ENCODE measurements at places on chromosomes 1 and 21.

DNA sequence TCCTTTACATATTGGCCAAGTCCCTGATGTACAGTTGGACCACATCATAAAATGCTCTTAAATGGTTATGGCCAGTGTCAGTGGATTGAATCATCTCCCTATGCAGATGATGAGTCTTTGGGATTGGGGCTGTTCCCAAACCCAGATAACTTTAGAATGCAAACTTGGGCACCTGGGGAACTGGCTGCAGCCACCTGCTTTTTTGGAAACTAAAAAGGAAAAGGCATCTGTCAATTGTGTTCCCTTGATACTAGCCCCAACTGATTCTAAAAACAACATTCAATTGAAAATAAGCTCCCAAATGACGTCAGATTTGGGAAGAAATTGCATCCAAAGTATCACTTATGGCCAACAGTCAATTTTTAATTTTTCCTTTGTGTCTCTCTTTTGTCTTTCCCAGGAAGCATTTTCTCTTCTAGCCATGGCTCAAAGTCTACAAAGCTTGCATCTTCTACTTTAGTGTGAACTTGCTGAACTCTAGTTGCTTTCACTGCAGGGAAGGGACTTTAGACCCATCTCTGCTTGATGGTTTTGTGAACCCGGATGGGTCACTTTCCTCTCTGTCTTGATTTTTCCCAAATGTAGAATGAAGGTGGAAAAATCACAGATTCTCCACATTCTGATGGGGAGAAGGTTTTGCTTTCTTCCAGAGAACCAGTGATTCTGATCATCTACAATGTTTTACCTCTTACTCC lies 402.3 kb upstream of the USP24 start:
- no peak for DNase-seq

DNA sequence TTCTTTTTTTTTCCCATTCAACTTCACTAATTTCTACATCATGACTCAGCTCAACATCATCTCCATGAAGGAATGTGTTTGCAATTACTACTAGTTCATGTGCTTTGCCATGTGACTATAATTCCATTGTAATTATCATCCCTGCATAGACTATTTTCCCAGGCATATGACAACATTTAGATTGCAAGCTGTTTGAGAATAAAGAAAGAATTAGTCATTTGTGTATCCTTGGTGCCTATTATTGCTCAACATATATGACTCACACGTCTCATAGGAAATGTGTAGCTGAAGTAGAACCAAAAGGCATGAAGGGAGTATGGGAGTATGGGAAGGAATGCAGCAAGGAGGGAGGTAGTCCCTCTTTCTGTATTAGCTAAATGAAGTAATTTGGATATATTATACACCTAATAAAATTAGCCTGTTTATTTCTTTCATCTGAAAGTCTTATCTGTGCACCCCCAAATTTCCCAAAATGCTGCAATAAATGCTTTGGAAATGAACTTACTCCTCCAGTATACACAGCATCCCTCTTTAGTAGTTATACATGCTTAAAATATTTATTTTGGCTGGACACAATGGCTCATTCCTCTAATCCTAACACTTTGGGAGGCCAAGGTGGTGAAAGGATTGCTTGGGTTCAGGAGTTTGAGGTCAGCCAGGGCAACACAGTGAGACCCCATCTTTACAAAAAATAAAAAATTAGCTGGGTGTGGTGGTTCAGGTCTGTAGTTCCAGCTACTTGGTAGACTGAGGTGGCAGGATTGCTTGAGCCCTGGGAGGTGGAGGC lies 316.9 kb upstream of the ADGRL4 start:
- no peak for DNase-seq

- DNase-seq: no peak
These were observed 112.5 kb downstream of the ROR1 start for GRCh38 chr1:63886340-63886739.

DNA sequence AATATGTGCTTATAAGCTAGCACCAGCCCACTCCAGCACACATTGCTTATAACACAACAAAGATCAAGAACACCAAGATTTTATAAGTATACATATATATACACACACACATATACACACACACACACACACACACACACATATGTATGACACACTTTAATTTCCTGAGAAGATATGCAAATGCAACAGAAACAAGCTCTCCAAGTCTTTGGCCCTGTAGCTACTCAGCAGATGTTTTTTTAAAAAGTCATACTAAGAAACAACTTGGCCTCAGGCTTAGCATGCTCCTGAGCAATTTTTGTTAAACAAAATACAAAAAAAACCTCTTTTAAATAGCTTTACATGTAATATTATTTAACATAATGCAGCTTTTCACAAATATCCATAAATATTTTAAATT lies 11.1 kb downstream of the TNFSF18 start:
- DNase-seq: no peak

DNA sequence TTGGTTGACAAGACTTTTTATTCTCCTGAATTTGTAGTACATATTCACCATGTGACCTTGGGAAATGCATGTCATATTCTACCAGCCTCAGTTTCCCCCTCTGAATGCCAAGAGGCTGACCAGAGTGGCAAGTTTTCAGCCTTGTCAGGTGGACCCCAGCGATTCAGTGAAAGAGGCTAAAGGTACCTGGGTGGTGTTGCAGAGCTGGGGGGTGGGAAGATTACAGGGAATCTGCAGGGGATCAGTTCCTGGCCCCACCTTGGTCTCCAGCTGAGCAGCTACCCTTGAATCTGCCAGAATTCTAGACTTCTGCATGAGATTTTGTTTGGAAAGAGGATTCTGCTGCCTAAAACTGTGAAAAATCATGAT lies 27.9 kb upstream of the KCNA2 start:
- DNase-seq: no peak

DNA sequence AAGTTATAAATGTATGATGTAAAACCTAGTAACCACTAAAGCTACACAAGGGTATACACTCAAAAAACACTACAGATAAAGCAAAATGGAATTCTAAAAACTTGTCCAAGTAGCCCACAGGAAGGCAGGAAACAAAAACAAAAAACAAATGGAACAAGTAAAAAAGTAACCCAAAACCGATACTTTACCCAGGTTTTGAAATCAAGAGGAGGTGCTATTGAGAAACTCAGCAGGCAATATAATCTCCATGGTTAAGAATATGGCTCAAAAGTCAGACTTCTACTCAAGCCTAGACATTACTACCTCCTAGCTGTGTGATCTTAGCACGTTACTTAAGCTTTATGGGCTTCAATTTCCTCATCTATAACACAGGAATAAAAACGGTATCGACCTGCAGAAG lies 13.3 kb downstream of the RBBP5 start:
- DNase-seq: no peak

DNA sequence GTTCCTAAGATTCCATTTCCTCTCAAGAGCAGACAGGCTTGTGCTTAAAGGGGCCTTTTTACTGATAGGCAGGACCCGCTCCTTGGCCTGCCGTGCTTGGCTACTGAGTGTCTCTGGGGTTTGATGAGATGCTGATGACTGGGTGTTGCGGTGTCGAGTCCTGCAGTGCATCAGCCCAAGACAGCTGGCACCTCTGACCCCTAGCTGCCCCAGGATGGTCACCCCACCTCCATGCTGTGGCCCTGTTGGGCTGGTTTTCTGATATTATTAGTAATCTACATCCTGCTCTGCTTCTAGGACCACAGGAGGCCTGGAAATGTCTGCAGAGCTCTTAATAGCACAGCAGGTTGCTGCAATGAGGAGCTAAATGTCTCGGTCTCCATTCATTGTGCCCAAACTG lies 28.7 kb downstream of the LRRC71 start:
- DNase-seq: no peak

- no peak for DNase-seq
These were observed 6.8 kb upstream of the LAPTM5 start for GRCh38 chr1:30764396-30764795.

GRCh38 chr21:23639721-23640120 lies 1967.6 kb downstream of the MRPL39 start:
- DNase-seq: no peak

GRCh38 chr21:44989943-44990780 lies 50.3 kb downstream of the SLX9 start:
- no peak for DNase-seq
